ENCODE measurements at places on chromosomes 6 and 20. TPM values are rescaled to one million over a fixed set of nuclear protein-coding genes. Genes with fewer than 3 reads are reported as not detected.

Gene MOG
- polyA plus RNA-seq = not detected

GRCh38 chr6:125132058-125132457 is 21.5 kb upstream of the TPD52L1 start:
- DNase-seq = no peak

DNA sequence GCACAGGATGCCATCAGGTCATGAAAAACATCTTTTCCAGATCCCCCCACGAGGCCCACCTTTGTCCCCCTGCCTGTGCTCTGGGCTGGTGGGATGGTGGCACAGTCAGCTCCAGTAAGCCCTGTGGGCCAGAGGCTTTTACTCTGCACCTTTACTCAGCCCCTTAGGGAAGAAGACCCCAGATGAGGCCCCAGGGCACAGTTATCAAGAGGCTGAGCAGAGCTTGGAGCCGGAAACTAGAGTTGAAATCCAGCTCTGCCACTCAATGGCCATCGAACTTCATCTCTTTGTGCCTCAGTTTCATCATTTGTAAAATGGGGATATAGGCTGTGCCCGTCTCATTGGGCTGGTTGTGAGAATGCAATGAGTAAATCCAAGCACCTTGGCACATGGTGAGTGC is 81.7 kb upstream of the TOX2 start:
- no peak for DNase-seq

DNA sequence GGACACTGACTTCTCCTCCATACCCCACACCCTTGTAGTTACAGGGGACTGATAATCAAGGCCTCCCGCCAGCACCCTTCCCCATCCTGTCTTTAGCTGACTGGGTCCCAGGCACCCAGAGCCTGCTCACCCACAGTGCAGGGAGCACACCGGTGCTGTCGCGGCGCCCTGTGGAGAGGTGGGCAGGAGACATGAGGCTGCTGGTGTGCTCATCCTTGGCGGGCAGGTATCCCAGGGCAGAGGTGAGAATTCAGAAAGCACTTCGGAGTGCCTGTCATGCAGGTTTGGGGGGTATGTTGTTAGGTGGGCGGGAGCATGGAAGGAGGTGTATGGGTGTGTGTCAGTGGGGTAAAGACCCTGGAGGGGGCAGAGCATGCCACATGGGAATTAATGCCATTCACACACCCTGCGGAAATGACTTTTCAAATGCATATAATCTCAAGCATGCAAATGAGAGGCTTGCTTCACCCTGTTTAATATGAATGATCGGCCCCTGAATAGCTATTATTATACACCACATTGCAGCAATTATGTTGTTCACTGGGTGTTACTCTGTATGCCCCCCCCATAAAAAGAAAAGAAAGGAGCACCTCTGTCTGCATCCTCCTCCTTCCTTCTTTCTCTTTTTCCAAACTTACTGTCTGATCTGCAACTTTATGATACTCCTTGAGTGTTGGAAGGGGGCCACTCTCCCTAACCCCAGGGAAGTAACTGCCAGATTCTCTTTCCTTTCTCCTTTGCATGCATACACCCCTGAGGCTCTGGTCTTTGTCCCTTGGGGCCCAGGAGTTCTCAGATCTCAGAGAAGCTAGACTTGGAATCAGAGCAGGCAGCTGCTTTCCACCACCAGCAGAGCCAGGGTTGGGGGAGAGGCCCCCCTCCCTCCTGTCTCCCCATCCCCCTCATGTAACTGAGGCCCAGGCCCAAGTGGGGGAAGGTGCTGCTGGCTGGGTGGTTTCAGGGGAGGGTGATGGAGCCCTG is 16.0 kb downstream of the FOXP4 start:
- DNase-seq = no peak

DNA sequence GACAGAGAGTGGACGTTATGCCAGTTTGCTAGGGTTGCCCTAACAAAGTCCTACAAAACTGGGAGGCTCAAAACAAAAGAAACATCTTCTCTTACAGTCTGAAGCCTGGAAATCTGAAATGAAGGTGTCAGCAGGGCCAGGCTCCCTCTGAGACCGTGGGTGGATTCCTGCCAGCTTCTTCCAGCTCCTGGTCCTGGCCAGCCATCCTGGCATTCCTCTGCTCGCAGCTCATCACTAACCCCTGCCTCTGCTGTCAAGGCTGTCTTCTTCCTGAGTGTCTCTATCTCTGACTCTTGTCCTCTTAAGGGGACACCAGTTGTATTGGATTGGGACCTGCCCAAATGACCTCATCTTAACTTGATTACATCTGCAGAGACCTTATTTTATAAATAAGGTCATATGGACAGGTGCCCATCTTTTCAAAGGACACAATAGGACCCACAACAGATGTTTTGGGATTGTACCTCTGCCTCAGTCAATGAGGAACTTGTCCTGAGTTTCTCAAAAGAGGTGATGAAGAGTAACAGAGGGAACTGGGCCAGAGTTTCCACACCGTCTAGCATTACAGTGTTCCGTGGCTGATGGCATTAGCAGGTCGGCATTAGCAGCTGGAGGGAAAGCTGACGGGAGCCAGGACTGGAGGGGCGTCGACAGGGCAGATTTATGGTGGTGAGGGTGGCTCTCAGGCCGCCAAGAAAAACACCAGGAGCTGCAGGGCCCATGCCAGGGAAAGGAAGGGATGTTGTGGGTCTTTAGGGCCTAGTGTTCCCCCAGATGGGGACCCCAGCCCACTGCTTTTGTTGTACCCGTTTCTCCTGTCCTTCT is 157.3 kb downstream of the TBXT start:
- no peak for DNase-seq
